Activated naive CD4-positive, alpha-beta T cell treated with Interleukin-2 at 50 U/mL for 16 hours (primary cell): ENCODE measurements at places on chromosomes 16 and 17.
A peak's percentile ranks its signal among the peaks of the same experiment; 100 is the strongest.

- no peak for DNase-seq
Observed at GRCh38 chr16:56618138-56618537, 7.4 kb upstream of the MT1E start.

DNA sequence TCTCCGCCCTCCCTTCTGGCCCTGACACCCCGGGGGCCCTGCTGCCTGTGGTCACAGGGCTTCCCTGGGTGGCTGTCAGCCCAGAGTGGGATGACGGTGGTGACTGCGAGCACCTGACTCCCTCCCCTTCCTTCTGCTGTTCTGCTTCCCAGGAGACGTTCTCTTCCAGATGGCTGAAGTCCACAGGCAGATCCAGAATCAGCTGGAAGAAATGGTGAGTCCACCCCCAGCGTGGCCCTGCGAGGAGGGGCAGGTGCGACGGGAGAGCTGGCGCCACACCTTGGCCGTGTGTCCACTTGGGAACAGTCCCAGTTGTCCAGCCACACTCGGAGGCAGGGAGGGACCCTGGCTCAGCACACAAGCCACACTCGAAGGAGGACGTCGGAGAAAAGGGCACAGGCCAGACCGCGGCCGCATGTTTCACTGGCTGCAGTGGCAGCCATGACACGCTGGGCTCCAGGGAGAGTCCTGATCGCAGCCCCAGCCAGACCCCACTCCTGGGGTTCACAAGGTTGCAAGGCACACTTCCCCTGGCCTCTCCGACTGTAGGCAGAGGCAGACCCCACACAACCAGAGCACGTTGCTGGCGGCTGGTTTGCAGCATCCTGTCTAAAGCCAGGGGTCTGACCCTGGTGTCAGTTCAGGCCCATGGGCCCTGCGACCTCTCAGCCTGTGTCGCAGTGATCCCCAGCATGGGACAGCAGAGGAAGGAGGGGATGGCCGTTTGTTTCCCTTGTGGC is 49.9 kb downstream of the BAIAP2 start:
- no peak for DNase-seq

- DNase-seq, result no peak
Observed at GRCh38 chr17:45643591-45643990, 140.5 kb upstream of the CRHR1 start.

DNA sequence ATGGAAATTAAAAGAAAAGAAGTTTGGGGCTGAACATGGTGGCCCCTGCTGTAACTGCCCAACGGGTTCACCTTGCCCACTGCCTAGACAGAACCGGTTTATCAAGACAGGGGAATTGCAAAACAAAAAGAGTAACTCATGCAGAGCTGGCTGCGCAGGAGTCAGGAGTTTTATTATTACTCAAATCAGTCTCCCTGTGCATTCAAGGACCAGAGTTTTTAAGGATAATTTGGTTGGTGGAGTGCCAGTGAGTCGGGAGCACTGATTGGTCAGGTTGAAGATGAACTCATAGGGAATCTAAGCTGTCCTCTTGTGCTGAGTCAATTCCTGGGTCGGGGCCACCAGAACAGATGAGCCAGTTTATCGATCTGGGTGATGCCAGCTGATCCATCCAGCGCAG is 4.4 kb upstream of the SCPEP1 start:
- DNase-seq, result no peak

- no peak for DNase-seq
Observed at GRCh38 chr16:6558126-6558525, 774.5 kb upstream of the RBFOX1 start.

- no peak for DNase-seq
Observed at GRCh38 chr16:82317411-82318167, 147.6 kb upstream of the MPHOSPH6 start.

DNA sequence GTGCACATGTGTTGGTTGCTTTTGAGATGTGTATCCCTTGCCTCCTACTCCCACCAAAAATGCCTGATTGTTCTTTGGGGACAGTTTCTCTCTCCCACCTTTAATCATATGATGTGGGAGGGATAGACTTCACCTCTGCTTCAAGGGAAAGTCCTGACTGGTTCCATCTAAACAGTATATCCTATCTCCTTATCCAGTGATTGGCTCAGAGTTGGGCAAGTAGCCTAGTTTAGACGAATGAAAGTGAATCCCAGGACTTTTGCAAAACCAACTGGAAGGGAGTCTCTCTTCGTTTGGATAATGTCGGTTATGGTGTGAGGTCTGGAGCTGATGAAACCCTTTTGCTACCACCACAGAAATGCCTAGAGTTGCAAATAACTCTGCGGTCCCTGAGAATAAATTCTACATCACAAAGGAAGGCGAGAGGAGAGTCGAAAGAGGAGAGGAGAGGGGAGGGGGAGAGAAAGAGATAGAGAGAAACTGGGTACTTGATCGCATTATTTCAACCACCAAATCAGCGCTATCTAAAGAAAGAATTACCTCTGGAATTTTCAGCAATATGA is 77.1 kb upstream of the SALL1 start:
- DNase-seq, result no peak

DNA sequence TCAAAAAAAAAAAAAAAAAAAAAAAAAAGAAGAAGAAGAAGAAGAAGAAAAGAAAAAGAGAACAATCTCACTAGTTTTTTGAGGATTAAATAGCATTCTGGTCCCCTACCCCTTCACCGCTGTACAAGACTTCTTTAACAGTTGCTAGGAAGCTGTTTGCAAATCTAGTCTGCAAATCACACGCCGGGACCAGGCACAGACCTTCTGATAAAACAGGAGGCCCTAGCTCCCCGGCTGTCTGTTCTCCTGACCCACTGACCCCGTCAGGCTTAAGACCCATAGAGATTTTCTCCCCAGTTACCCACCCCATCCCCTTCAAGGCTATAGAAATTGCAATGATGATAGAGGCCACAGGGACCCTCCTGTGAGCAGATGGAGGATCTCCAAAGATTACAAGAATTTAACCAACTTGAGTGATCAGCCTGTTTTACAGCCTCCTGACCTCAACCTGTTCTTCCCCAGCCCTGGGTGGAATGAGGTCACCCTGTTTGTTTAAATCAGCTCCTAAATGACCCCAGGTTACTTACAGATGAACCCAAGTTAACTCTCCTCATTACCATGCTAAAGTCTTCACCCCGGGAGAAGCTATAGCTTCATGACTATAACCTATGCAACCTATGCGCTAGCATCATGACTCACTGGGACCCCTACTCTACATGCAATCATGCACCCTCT is 11.8 kb upstream of the SULT1A1 start:
- no peak for DNase-seq

GRCh38 chr17:50533185-50533584 is 650 bp downstream of the EPN3 start:
- no peak for DNase-seq

- DNase-seq, result no peak
Observed at GRCh38 chr17:50904518-50905459, 38.6 kb upstream of the TOB1 start.

DNA sequence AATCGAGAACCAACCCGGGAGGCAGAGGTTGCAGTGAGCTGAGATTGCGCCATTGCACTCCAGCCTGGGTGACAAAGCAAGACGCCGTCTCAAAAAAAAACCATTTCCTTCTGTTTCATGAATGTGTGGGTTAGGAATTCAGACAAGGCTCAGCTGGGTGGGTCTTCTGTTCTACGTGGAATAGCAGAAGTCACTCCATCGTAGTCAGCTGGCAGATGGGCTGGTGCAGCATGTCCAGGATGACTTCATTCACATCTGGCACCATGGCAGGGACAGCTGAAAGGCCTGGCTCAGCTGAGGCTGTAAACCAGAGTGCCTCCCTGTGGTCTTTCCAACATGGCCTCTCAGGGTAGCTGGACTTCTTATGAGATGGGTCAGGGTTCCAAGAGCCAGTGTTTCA is 89.0 kb downstream of the C17orf67 start:
- DNase-seq, result no peak

GRCh38 chr17:4407851-4408250 is 25.9 kb upstream of the SPNS3 start:
- DNase-seq, result no peak

DNA sequence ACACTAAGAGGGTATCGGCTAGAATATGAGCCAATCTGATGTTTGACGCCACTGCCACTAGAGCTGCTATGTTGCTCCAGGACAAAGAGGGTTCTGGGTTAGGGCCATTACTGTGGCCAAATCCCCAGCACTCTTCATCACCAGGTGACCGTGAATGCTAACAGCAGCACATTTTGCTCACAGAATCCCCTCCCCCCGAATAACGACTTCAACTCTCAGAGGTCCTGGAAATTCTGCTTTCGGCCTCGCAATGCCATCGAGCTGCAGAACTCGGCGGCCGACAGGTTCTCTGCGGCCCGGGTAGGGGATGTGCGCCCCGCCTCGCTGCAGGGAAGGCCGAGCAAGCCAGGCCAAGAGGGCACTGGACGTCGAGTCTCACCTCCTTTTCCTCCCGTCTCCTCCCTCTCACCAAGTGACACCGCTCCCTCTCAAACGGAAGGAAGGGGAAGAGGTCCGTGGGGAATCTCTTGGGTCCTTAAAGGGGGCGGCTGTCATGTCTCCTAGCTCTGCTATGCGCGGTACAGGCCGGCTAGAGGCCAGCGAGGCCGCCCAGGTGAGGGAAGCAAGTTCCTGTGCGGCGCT is 31.9 kb downstream of the CDK5R1 start:
- no peak for DNase-seq

DNA sequence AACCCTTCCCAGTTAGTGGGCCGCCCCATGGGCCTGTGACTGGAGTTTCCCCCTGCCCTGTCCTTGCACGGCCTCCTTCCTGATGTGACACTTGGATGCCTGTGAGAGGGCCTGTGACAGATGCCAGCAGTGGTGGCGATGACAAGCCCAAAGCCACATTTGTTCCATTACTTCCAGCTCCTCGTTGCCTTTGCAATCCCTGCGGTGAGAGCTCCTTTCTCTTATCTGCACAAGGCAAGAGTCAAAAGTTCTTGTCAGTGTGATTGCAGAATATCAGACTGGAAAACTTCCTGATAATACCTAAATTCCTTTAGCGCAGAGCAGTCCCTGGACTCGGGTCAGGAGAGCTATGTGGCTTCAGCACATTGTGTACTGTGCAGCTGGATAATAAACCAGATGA is 54.4 kb upstream of the ARHGAP44 start:
- DNase-seq, result no peak

GRCh38 chr16:31487071-31487719 is 4.3 kb downstream of the SLC5A2 start:
- DNase-seq, result no peak

- no peak for DNase-seq
Observed at GRCh38 chr17:48160177-48161081, 52.9 kb downstream of the SNX11 start.

DNA sequence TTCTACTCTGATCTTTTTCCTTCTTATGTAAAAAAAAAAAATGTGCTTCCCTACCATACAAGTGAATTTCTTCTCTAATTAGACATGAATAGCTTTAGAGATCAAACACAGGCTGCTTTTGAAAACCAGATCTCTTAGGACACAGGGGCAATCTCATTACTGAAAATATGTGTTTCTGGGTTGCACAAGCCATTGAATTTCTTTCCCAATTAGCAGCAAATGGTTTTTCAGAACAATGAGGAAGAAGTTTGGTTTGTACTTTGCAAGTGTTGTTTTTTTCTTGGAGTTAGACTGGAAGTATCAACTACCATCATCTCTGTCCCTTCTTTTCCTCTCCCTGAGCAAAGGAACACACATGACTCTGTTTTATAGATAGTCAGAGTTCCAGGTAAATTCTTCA is 5.6 kb upstream of the ANKS4B start:
- no peak for DNase-seq

GRCh38 chr17:57569853-57570252 is 175.2 kb downstream of the CCDC182 start:
- no peak for DNase-seq

DNA sequence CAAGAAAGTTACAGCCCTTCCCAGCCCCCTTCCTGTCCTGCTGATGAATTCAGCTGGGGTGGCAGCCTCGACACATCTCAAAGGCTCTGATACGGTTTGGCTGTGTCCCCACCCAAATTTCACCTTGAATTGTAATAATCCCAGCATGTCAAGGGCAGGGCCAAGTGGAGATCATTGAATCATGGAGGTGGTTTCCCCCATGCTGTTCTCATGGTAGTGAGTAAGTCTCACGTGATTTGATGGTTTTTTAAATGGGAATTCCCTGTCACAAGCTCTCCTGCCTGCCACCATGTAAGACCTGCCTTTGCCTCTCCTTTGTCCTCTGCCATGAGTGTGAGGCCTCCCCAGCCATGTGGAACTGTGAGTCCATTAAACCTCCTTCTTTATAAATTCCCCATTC is 163.2 kb upstream of the FOXF1 start:
- DNase-seq, result no peak

- no peak for DNase-seq
Observed at GRCh38 chr17:78023042-78023441, 64.5 kb downstream of the TNRC6C start.

- DNase-seq, result no peak
Observed at GRCh38 chr16:56909527-56909979, 22.4 kb upstream of the HERPUD1 start.

DNA sequence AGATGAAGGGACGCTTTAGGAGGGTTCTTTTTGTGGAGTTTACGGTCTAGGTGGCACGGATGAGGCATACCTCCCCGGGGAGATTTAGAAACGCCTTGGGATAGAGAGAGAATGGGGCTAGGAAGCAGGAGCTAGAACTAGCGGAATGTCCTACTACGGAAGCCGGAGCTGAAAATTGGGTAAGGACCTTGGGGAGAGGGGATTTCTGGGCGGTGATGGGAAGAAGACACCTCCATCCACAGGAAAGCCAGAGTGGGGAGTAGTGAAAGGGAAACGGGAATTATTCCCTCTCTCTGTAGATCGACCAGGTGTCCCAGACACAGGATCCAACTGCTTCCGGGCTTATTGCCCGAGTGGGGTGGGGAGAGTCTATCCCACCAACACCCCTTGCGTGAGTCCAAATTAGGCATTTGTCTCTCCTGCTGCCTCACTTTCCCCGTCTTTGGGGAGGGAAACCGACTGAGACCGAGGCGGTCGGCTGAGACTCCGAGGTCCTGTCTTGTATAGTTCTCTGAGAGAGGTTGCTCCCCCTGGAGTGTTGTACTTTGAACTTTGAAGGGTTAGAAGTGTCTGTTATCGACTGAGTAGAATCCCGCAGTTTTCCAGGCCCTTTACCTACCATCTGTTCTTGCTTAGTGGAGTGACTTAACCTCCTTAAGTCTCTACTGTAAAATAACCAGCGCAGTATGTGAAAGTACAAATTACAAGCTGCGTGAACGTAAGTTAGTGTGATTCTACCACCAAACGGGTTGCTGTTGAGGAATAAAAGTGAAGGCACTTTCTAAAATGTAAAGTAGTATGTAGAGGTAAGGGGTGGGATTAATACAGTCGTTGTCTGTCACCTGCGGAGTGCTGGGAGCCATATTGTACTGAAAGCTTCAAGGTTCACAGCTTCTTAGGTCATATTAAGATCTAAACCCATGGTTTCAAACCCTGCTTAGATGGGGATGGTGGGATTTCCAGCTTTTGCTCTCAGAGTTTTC is 1.0 kb downstream of the RSPRY1 start:
- peak; percentile 21 for DNase-seq

- no peak for DNase-seq
Observed at GRCh38 chr17:29475891-29476290, 85.7 kb downstream of the TAOK1 start.
